Activated CD4-positive, alpha-beta T cell treated with anti-CD3 and anti-CD28 coated beads, Interleukin-2, amount 10 ng/mL, durations not matched to agents 7 days and 5 days (primary cell): ENCODE measurements at places on chromosomes 6 and 20. TPM values are rescaled to one million over a fixed set of nuclear protein-coding genes. Genes with fewer than 3 reads are reported as not detected.

DNA sequence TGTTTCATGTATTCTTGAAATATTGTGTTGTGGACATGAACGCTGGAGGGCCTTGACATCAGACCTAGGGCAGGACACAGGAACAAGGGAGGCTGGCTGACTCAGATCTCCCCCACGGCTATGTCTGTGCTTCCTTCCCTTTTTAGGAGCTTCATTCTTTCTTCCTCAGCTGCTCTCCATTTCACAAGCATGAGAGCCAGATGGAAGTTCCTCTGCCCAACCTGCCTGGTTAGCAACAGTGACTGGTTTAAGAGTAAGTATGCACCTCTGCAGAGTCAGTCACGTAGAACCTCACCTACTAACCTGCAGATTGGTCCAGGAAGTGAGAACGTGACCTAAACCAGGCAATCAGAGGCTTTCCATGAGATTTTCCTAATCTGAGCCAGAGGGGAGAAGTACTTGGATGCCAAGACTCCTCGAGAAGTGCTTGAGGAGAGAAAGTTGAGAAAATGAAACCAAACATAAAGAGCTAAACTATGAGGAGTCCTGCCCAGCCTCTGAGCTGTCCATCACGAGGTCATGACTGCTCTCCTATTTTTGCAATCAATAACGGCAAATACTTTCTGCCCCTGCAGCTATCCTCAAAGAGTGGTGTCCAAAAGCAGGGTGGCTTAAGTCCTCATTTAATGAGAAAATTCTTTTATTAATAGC is 465.2 kb upstream of the CITED2 start:
- DNase-seq = no peak
- H3K4me1 ChIP-seq = no peaks in the 10 kb centered on the region
- H3K27ac ChIP-seq = no peak overlapping the region
- no peaks in the 10 kb centered on the region for H3K36me3 ChIP-seq
- H3K4me3 ChIP-seq = no peak overlapping the region

DNA sequence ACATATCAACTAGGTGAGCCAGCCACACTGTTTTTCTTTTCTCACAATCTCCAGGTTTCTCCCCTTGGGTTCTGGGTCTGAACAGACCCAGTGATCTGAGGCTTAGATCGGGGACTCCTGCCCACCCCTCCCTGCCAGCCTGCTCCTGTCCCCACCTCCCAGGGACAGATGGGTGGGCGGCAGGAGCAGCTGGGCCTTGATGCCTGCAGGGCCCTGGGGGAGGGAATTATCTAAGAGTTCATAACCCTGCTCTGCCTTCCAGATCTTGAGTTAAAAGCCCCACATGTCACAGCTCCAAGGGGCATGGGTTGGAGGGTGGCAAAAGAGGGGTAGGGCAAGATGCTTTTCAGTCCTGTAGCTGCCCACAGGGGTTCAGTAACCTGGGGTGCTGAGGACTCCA is 5.2 kb upstream of the XKR7 start:
- peaks cover 32% of the 10 kb centered on the region for H3K27me3 ChIP-seq
- H3K36me3 ChIP-seq = no peaks in the 10 kb centered on the region

DNA sequence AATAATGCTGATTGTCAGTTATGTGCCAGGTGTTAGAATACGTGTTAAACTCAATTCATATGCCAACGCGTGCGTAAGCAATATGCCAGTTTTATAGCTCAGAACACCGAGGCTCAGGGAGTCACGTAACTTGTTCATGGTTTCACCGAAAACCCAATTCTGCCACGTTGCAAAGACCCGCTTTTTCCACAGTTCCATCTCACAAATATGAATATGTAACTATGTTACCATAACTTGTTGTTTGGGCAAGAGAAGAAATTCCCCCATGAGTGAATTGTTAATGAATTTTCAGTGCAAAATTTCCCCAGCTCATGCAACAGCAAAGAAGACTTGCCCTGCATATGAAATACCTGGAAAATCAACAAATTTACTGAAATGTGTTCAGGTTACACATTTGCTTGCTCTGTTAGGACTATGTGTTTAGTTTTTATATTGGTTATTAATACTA is 30.1 kb downstream of the SF3B5 start:
- H3K4me1 ChIP-seq = peaks cover 46% of the 10 kb centered on the region
- H3K36me3 ChIP-seq = no peaks in the 10 kb centered on the region
- peak overlapping the region; percentile 85 for H3K27ac ChIP-seq

GRCh38 chr6:106281088-106281487 is 44.5 kb downstream of the ATG5 start:
- H3K36me3 ChIP-seq = peaks cover 29% of the 10 kb centered on the region
- H3K4me1 ChIP-seq = peaks cover 14% of the 10 kb centered on the region
- no peaks in the 10 kb centered on the region for H3K27me3 ChIP-seq
- no peak overlapping the region for H3K27ac ChIP-seq

GRCh38 chr6:57190140-57190539 is 18.0 kb downstream of the BAG2 start:
- no peak for DNase-seq
- H3K4me3 ChIP-seq = no peak overlapping the region
- H3K4me1 ChIP-seq = peaks cover 4% of the 10 kb centered on the region
- peaks cover 25% of the 10 kb centered on the region for H3K36me3 ChIP-seq
- H3K27ac ChIP-seq = no peak overlapping the region

- H3K27ac ChIP-seq = no peak overlapping the region
- H3K36me3 ChIP-seq = no peaks in the 10 kb centered on the region
- no peak for DNase-seq
- peaks cover 34% of the 10 kb centered on the region for H3K4me1 ChIP-seq
- peaks cover 54% of the 10 kb centered on the region for H3K27me3 ChIP-seq
Observed at GRCh38 chr20:44021900-44022299, 107.2 kb downstream of the TOX2 start.

DNA sequence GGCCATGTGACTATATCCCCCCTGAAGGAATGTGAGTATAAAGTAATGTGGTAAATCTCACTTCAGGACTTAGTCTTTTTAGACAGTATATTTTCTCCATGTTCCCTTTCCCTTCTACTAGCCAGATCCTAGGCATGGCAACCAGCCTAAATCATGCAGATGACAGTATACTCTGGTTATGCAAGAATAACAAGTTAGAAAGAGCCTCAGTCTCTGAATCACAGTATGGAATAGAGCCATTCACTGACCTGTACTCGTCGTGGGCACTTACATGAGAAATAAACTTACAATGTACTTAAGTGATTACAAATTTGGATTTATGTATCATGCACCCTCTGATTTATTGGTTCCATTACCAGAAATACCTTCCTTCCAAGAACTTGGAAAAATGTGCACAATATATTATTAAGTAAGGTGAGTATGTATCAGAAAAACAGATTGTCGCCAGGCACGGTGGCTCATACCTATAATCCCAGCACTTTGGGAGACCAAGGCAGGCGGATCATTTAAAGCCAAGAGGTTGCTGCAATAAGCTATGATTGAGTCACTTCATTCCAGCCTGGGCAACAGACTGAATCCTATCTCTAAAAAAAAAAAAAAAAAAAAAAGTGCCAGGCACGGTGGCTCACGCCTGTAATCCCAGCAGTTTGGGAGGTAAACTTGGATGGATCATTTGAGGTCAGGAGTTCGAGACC is 25.1 kb upstream of the FAM8A1 start:
- peaks cover 12% of the 10 kb centered on the region for H3K27me3 ChIP-seq
- H3K36me3 ChIP-seq = no peaks in the 10 kb centered on the region
- no peaks in the 10 kb centered on the region for H3K4me1 ChIP-seq
- no peak overlapping the region for H3K27ac ChIP-seq

GRCh38 chr6:81376745-81377144 is 375.7 kb downstream of the TENT5A start:
- no peaks in the 10 kb centered on the region for H3K4me1 ChIP-seq
- H3K36me3 ChIP-seq = no peaks in the 10 kb centered on the region
- H3K27ac ChIP-seq = no peak overlapping the region
- no peak for DNase-seq

- H3K36me3 ChIP-seq = peaks cover 20% of the 10 kb centered on the region
- H3K27me3 ChIP-seq = peaks cover 61% of the 10 kb centered on the region
- H3K27ac ChIP-seq = no peak overlapping the region
- H3K4me1 ChIP-seq = peaks cover 76% of the 10 kb centered on the region
Observed at GRCh38 chr6:5990786-5991185, 15.9 kb downstream of the NRN1 start.

GRCh38 chr6:41767112-41767833 is 12.4 kb downstream of the FRS3 start:
- H3K4me3 ChIP-seq = no peak overlapping the region
- peaks cover 16% of the 10 kb centered on the region for H3K4me1 ChIP-seq
- H3K36me3 ChIP-seq = peaks cover 4% of the 10 kb centered on the region
- DNase-seq = no peak

DNA sequence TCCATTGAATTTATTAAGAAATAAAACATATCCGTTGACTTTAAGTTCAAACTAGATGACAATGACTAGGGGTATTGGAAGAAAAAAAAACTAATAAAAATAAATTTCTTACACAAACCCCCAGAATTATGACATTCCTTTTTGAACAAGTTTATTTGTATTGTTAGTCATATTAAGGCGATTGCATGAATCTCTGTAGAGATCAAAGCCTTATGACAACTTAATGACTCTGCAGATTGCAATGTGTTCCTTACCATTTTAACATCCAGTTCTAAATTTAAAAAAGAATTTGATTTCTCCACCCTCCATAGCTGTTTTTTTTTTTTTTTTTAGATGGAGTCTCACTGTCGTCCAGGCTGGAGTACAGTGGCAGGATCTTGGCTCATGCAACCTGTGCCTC is 189.8 kb upstream of the CEP162 start:
- no peaks in the 10 kb centered on the region for H3K4me1 ChIP-seq
- H3K27ac ChIP-seq = no peak overlapping the region
- H3K4me3 ChIP-seq = no peak overlapping the region
- H3K36me3 ChIP-seq = no peaks in the 10 kb centered on the region

Gene PSMF1
- total RNA-seq = 143 TPM

Gene SRC
- total RNA-seq = 2.1 TPM

Gene ARMH2
- total RNA-seq = 1.8 TPM

Gene STX11
- total RNA-seq = 14.5 TPM

Gene CCN5
- not detected for total RNA-seq

Gene PEDS1
- 31.3 TPM for total RNA-seq

Gene FUT9
- total RNA-seq = not detected

Gene MMP24
- not detected for total RNA-seq

Gene BPI
- total RNA-seq = not detected

Gene RAB44
- total RNA-seq = 0.08 TPM

Gene TP53TG5
- not detected for total RNA-seq

Gene NMBR
- not detected for total RNA-seq

Gene SIM1
- total RNA-seq = not detected
